ENCODE measurements at places on chromosomes 3 and 15.

GRCh38 chr3:148266341-148266740, 431.4 kb upstream of the AGTR1 start:
- DNase-seq = no peak

- no peak for DNase-seq
These were observed 38.0 kb downstream of the PIK3CB start for GRCh38 chr3:138796761-138797160.

- no peak for DNase-seq
These were observed 17.3 kb downstream of the SNAPC5 start for GRCh38 chr15:66480267-66480666.

- no peak for DNase-seq
These were observed 23.8 kb upstream of the TCF12 start for GRCh38 chr15:56894601-56895000.

- no peak for DNase-seq
These were observed 36.0 kb downstream of the MORC1 start for GRCh38 chr3:109081746-109082510.

GRCh38 chr15:97259943-97260342, 700.6 kb upstream of the ARRDC4 start:
- DNase-seq = no peak

DNA sequence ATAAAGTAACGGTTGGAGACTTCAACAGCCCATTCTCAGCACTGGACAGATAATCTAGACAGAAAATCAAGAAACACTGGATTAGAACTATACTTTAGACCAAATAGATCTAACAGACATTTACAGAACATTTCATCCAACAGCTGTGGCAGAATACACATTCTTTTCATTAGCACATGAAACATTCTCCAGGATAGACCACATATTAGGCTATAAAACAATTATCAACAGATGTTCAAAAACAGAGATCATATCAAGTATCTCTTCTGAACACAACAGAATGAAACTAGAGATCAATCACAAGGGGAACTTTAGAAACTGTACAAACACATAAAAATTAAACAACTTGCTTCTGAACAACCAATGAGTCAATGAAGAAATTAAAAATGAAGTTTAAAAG, 133.3 kb downstream of the ADAM10 start:
- DNase-seq = no peak

DNA sequence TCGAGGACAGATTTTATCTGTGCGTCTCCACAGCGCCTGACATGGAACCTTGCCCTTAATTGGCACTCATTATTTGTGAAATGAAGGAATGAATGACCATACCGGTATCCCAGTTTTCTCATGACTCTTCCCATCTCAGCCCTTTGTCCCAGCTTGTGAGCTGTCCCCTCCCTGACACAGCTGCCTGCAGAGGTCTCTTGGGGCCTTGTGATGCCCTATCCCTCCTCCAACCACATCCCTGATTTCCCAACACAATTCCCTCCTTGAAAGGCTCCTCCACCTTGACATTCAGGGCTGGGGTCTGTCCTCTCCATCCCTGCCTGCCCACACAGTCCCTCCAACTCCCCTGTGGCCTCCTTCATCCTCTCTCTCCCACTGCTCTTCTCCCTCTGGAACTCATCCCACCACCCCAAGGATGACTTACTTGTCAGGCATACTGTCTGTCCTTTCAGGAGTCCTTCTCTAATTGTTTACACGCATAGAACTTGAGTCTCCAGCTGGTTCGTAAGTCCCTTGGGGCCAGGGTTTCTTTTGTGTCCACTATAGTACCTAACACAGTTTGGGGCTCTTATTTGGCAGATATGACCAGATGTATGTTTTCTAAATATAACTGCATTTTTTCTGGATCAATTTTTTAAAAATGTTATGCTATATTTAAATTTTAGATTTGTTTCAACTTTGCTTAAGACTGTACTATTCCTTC, 35.6 kb upstream of the FILIP1L start:
- DNase-seq = no peak

GRCh38 chr3:12719541-12719940, 39.5 kb downstream of the TMEM40 start:
- DNase-seq = no peak

GRCh38 chr3:71694358-71694999, 30.7 kb downstream of the EIF4E3 start:
- DNase-seq = no peak

DNA sequence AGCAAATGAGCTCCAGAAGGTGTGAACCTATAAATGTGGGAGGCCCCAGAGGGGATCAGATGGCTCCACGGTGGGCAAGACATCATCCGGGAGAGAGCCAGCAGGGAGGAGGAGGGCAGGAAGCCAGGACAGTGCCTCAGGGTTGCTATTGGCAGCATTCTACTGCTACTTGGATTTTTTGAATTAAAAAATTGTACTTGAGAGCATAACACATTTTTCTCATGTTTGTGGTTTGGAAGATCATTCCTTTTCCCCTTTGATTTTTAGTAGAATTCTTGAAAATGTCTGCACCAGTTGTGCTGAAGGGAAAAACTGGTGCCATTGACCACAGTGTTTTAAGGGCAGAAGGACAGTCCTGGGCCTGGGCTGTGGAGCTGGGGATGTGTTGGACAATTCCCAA, 59.2 kb downstream of the LYZL4 start:
- no peak for DNase-seq

GRCh38 chr15:64423970-64424369, 36.3 kb downstream of the TRIP4 start:
- DNase-seq = no peak

DNA sequence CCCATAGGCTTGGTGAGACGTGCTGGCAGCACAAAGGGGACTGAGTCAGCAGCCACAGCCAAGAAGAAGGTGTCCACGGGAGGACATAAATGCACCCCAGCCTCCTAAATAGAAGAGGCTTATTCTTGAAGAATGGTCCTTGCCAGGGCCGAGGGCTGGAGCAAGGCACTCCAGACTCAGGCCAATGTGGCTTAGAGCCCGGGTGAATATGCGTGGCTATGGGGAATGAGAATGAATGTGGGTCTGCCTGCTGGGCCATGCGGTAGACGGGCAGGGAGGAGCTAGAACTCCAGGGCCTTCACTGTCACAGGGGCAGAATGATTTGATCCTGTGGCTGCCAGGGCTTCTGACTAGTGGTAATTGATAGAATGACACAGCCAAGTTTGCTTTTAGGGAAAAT, 34.0 kb downstream of the DHX30 start:
- DNase-seq = no peak

- no peak for DNase-seq
These were observed 51.8 kb upstream of the SSR3 start for GRCh38 chr3:156606729-156607128.

DNA sequence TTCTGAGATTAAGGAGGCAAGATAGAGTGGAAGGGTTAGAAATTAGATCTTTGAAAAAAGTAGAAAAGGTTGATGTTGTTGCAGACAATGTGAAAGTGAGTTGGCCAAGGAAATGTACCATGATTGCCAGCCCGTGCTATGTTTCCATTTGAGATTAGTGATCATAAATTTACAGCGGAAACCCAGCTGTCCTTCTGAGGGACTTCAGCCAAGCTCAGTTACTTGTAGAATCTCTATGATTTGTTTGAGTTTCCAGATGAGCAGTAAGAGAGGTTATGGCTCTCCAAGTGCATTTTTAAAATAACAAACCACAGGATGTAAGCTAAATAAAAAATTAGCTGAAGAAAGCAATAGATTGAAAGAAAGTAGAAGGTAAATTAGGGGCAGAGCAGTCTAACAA, 54.2 kb upstream of the RBMS3 start:
- DNase-seq = no peak

- DNase-seq = no peak
These were observed 917 bp downstream of the LNP1 start for GRCh38 chr3:100402256-100402655.

GRCh38 chr3:13705051-13705450, 156.1 kb downstream of the FBLN2 start:
- DNase-seq = no peak

DNA sequence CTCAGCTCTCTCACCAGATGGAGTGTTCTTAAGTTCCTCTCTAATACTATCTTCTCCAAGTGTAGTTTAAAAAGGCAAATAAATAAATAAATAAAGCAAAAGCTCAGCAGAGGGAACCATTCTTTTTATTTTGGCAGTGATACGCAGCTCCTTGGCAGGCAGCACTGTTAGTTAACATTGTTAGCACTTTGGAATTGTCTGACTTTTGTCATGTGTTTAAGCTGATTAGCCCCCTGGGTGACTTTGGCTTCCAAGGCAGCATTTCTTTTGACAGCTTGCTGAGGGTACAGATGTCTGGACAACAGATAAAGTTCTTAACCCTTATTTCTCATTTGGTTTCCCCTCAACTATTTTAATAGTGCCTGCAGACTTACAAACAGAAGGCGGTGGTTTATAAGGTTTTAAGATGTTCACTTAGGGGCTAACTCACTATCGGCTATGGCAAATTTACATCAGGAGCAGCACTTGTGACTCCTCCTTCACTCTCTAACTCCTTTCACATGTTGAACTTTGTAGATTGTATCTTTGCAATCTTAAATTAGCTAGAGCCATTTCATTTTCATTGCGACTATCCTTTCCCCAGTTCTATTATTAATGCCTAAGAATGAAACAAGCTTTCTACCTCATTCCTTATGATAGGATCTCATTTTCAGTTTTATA, 213.4 kb downstream of the ZBBX start:
- no peak for DNase-seq

GRCh38 chr3:197278933-197279332, 19.5 kb downstream of the DLG1 start:
- no peak for DNase-seq

DNA sequence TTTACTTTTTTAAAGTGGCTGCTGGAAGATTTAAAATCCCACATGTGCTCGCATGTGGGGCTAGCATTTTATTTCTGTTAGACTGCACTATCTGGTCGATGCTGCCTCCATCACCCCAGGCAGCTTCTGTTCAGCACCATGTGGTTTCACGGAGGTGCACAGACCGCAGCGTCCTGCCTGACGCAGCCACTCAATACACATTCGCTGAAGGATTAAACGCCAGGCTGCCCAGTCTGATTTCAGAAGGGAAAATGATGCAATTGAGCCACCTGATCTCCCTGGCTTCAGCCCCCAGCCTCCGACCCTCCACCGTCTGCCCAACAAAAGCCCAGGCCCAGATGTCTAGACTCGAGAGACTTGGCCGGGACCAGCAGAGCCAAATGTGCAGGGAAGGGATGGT, 84.5 kb downstream of the MEGF11 start:
- DNase-seq = no peak

DNA sequence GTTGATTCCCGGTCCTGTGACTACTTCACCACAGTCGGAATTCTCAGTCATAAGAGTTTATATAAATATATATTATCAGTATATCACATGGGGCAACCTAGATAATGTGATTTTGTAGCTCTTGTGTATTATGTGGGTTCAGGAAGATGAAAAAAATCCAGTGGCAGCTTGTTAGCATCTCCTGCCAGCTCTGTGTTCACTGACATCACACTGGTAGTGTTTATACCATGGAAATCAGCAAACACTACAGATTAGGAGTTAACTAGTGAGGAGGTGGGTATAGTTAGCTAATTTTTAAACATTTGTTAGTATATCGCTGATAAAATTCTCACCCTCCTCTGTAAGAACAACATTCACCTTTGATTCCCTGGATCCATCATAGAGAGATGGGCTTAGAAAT, 44.5 kb upstream of the KCNMB2 start:
- DNase-seq = no peak

GRCh38 chr3:169091196-169091823, 572.2 kb downstream of the MECOM start:
- no peak for DNase-seq

- DNase-seq = no peak
These were observed 20.0 kb downstream of the MBNL1 start for GRCh38 chr3:152288681-152289080.

- no peak for DNase-seq
These were observed 32.9 kb downstream of the OR4F15 start for GRCh38 chr15:101844916-101845315.

GRCh38 chr3:139715166-139715565, 37.4 kb upstream of the NMNAT3 start:
- no peak for DNase-seq
